ENCODE measurements at places on chromosomes 6 and 20.

- DNase-seq = no peak
Measured at GRCh38 chr6:11833626-11834592, 55.3 kb upstream of the ADTRP start.

- no peak for DNase-seq
Measured at GRCh38 chr6:22668717-22669116, 99.4 kb downstream of the HDGFL1 start.

DNA sequence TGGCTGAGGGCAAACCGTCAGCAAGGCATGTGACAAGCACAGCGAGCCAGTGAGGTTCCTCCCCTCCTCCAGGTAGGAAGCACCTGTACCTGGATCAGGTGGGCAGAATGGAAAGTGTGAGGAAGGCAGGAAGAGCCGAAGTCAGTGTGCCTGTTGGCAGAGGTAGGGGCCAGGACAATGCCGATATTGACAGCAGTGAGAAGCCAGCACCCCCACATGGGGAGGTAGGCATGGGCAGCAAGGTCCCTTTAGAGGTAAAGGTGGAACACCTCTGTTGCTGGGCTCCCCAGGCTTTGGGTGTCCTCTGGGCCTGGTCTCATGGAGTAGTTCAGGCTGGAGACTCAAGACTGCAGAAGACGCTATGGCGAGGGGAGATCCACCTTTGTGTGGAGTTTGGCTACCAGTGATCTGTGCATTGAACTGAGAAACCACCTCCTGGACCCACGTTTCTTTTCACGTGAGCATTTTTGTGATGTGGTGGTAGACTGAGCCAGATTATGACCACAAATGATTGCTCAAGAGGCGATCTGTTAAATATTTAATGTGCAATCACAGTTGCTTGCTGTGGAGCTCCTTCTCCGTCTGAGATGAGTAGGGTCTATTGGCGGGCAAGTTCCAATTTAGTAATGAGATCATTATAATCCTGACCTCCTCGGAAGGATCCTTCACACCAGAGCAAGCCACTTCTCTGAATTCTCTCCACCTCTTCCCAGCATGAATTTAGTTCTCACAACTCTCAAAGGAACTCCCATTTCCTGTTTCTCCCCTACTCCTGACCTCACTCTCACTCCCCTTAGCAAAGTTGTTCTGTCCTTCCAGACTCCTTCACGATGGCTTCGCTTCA lies 174.8 kb downstream of the CDH26 start:
- no peak for DNase-seq

- DNase-seq = no peak
Measured at GRCh38 chr6:53134601-53135235, 13.9 kb downstream of the GCM1 start.

GRCh38 chr20:49446808-49447207 lies 35.7 kb downstream of the KCNB1 start:
- no peak for DNase-seq

- DNase-seq = no peak
Measured at GRCh38 chr6:43708860-43709653, 21.5 kb upstream of the MRPS18A start.

DNA sequence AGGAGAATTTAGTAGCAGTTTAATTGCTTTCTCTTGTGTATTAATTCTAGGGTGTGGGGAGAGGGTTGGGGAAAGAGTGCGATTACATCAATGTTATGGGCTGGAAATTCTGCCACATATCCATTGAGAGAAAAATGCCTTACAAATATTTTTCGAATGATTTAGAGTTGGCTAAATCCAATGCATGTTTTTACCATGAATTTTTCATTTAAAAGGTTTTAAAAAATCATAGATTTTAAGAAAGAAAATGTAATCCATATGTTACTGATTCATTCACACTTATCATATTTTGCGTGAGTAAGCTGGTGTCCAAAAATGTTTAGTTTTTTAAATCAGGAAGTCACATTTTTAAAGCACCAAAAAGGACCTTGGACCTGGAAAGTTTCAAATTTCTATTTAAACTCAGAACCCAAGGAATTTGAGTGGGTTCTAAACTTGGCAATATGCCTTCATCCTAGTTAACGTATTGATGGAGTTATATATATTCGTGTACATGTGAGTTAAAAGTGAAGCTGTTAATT lies 627.4 kb upstream of the CITED2 start:
- no peak for DNase-seq

- DNase-seq = no peak
Measured at GRCh38 chr20:17614812-17615644, 45.2 kb downstream of the DSTN start.

- DNase-seq = no peak
Measured at GRCh38 chr6:86477500-86478148, 459.7 kb upstream of the HTR1E start.

DNA sequence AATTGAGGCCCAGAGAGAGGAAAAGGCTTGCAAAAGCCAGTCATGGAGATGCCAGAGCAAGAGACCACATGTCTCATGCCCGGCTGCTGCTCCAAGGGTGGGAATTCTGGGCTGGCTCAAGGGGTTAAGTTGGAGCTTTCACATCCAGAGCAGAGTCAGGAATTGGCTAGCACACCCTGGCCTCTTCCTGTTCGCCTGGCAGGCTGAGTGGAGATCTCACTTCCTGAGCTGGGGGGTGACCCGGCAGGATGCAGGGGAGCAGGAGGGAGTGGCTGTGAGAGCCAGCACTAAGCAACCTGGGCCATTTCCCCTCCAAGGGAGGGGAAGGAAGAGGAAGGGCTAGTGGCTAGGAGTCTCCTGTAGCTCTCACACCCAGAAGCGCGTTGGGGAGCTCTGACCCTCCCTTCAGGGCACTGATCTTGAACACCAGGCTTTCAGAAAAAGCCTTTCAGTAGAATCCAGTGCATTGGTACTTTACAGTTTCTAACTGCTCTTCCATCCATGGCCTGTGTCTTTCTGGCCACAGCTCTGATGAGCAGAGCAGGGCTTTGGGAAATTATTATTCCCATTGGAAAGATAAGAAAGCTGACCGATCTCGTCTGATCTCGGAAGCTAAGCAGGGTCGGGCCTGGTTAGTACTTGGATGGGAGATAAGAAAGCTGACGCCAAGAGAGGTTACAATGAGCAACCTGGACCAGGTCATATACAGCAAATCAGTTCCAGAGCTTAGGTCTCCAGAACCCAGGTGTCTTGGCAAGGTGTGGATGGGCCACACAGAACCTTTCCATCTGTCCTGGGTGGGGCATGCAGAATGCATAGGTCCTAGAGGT lies 2.2 kb upstream of the CCM2L start:
- DNase-seq = no peak

GRCh38 chr6:75531174-75531573 lies 37.6 kb upstream of the FILIP1 start:
- no peak for DNase-seq

GRCh38 chr20:54469293-54469692 lies 6.1 kb upstream of the DOK5 start:
- DNase-seq = no peak

GRCh38 chr6:130313206-130313605 lies 52.6 kb upstream of the TMEM200A start:
- no peak for DNase-seq

- no peak for DNase-seq
Measured at GRCh38 chr6:109039795-109040194, 54.9 kb downstream of the SESN1 start.

GRCh38 chr6:125210667-125211066 lies 57.1 kb downstream of the TPD52L1 start:
- no peak for DNase-seq

- DNase-seq = no peak
Measured at GRCh38 chr6:141451511-141452353, 681.0 kb upstream of the GJE1 start.

GRCh38 chr6:111680015-111680712 lies 74.5 kb upstream of the TRAF3IP2 start:
- peak; percentile 33 for DNase-seq

GRCh38 chr6:88535306-88535705 lies 369.2 kb upstream of the CNR1 start:
- no peak for DNase-seq

- DNase-seq = no peak
Measured at GRCh38 chr6:37713529-37714119, 15.9 kb upstream of the MDGA1 start.

- no peak for DNase-seq
Measured at GRCh38 chr6:46135176-46135575, 5.4 kb downstream of the ENPP4 start.

- no peak for DNase-seq
Measured at GRCh38 chr20:23602241-23602640, 3.5 kb downstream of the CST9 start.

GRCh38 chr6:166076625-166077024 lies 91.0 kb downstream of the TBXT start:
- no peak for DNase-seq

DNA sequence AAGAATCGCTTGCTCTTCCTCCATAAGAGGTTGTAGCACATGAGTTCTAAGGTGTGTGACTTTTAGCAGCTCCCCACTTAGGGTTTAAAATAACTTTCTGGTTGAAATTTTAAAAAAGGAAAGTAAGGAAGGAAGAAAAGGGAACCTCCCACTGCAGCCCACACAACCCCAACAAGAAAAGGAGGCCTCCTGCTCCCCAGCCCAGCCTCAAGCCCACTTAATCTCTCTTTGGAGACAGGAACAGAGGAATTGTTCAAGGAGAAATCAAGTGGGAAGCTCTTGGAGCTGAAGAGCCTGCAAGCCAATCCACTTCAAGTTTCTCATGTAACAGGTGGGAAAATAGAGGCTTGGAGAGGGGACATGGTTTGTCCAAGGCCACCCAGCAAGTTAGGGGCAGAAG lies 39.1 kb upstream of the PREX1 start:
- no peak for DNase-seq
